ENCODE measurements at places on chromosomes 7 and 10. TPM values are rescaled to one million over a fixed set of nuclear protein-coding genes. Genes with fewer than 3 reads are reported as not detected.

Gene ATOH7
- not detected for total RNA-seq

Gene SLC13A1
- total RNA-seq = not detected

Gene IFIT1B
- total RNA-seq = not detected

Gene MSMB
- total RNA-seq = not detected

Gene ZNF775
- total RNA-seq = 5.2 TPM

Gene CYP3A4
- total RNA-seq = not detected

Gene FAM25G
- not detected for total RNA-seq

Gene TRAPPC14
- 21.6 TPM for total RNA-seq

Gene GARIN1A
- not detected for total RNA-seq

Gene AZGP1
- not detected for total RNA-seq

Gene NOS3
- total RNA-seq = 7.1 TPM

Gene TNS3
- 0.12 TPM for total RNA-seq

Gene ERVW-1
- total RNA-seq = not detected

Gene PRLHR
- total RNA-seq = not detected

Gene ADCYAP1R1
- not detected for total RNA-seq

Gene DYNC1I1
- not detected for total RNA-seq

Gene PAPSS2
- total RNA-seq = not detected

Gene HOXA2
- total RNA-seq = not detected
